ENCODE measurements at places on chromosomes 2 and 18.

- DNase-seq, result no peak
Measured at GRCh38 chr2:41199334-41199733, 747.4 kb upstream of the SLC8A1 start.

DNA sequence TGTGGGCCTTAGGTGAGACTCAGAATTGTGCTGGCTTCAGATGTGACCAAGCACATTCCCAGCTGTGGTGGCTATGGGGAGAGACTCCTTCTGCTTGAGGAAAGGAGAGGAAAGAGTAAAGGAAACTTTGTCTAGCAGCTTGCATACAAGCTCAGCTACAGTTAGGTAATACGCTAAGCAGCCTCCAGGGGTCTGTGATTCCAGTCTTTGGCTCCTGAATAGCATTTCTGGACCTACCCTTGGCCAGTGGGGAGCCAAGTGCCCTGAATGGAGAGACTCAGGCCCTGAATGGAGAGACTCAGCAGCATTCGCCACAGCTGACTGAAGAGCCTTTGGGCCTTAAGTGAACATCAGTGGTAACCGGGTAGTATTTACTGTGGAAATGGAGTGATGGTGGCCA lies 227.4 kb upstream of the CDH7 start:
- DNase-seq, result peak; percentile 1

- no peak for DNase-seq
Measured at GRCh38 chr2:127074358-127074757, 32.6 kb downstream of the BIN1 start.

DNA sequence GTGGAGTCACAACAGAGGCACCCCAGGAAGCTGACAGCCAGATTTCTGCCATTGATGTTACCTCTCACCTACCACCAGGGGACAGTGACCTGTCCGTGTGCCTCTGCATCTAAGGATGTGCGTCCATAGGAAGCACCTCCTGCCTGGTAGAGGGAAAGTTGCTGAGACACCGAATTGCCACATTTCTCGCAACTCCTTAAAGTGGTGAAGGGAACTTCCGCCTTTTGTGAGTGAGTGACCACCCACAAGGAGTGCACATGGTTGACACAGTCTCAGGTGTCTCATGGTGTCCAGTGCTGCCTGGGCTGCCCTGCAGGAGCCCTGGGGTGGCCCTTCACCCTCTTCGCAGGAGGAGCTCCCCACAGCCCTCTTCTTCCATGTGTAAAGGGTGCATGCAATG lies 201.8 kb downstream of the GBX2 start:
- DNase-seq, result no peak

- DNase-seq, result no peak
Measured at GRCh38 chr2:128717758-128718710, 399.4 kb upstream of the HS6ST1 start.

- DNase-seq, result no peak
Measured at GRCh38 chr2:22279541-22279940, 1105.4 kb upstream of the KLHL29 start.

DNA sequence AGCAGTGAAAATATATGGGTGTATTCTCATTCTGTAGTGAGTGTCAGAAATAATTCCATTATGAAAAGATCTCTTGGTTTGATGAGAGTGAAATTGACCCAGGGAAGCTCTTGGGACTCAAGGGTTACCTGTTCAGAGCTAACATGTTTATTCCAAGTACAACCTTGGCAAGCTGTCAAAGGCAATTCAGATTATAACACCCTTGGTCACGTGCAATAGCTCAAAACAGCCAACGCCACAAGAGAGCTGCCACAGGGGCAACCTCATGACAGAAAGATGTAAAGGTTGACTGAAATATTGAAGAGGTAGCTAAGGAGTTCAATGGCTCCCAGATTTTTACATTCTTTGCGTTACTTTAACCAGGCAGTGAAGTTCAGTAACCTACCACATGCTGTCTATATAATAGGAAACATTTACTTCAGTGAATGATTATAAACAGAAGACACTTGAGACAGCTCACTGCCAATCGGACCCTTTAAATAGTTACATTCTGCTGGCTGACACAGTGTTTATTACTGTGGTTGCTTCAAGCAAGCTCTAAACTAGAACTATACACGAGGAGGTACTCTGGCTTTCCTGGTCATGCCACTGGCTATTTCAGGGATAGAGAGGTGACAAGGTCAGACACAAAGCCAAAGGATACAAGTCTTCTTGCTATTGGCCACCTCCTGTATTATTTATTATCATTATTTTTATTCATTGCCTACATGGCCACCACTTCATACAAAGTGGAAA lies 187.3 kb downstream of the PID1 start:
- no peak for DNase-seq

DNA sequence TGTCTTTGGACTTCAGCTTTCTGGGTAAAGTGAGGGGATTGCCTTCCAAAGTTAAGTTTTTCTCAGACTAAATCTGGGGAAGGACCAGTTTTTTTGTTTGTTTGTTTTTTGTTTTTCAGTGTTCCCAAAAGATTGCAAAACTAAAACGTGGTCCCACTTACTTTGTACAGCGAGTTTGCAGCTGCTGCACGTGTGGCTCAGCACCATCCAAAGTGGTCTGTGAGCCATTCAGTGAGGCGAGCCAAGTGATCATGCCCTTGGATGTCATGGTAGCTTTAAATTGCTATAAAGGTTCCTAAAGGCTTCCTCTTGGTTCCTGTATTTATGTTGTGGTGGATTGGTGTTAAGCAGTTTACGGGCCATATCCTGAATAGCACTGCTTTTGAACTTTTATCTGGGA lies 23.0 kb downstream of the TET3 start:
- no peak for DNase-seq

GRCh38 chr2:238905644-238906043 lies 57.8 kb downstream of the TWIST2 start:
- no peak for DNase-seq

DNA sequence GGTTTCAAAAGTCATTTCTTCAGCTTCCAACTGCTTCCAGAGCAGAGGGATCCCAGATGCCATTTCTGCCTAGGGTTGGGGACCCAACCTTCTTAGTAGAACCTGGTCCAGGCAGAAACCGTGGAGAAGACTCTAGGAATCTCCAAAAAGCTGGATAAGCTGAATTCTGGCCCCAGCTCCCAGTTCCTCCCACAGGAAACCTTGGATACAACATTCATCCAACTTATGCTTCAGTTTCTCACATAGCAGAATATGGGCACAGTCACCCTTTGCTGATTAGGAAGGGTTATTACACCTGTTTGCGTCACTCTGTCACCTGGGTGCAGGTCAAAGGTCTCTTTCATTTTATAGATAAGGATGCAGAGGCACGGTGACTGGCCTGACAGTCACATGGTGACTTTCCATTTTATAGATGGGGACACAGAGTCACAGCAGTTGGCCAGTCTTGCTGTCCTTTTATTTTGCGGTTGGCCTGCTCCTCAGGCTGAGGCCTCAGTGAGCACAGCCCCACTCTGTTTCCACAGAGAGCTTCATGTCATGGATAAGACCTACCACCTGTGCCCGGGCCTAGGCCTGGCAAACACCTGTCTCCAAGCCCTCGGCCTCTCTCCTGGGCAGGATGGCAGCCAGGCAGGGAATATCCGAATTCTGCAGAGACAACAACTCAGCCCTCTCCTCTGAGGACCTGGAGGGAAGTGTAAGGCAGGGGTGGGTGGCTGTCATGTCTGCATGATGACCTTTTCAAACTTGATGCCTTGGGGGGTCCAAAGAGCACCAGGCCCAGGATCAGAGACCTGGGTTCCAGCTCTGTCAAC lies 148.8 kb downstream of the SMAD7 start:
- DNase-seq, result no peak

DNA sequence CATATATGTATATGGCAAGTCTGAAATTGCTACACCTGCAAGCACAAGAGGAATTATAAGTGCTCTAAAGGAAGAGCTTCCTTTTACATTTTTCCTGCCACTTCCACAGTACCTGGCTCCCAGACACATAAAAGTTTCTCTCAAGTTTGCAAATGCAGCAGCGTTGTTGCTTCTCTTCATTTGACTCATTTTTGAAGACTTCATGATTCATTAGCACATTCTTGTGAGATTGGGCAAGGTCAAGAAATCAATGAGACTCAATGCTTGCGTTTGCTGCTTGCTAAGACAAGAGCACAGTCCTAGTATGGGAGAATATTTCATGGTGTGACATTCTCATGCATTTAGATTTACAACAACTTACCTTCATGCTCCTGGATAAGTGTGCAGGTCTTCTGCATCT lies 42.6 kb upstream of the PDCL3 start:
- DNase-seq, result no peak

- no peak for DNase-seq
Measured at GRCh38 chr2:151181524-151181923, 80.1 kb downstream of the RBM43 start.

DNA sequence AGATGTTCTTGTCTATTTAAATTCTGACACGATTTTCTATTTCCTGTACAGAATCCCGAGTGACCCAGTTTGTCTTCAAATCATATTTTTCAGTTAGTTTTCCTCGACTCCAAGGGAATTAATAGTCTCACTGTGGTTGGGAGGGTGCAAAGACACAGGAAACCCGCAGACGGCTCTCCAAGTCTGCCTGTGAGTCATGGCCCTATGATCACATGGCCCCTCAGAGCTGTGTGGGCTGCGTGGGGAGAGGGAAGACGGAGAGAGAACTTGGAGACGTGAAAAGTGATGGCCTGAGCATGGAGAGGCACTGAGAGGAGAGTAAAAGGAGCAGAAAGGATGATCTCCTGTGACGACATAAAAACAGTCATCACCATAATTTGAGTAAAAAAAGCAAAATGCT lies 989.9 kb downstream of the DCDC2C start:
- no peak for DNase-seq

DNA sequence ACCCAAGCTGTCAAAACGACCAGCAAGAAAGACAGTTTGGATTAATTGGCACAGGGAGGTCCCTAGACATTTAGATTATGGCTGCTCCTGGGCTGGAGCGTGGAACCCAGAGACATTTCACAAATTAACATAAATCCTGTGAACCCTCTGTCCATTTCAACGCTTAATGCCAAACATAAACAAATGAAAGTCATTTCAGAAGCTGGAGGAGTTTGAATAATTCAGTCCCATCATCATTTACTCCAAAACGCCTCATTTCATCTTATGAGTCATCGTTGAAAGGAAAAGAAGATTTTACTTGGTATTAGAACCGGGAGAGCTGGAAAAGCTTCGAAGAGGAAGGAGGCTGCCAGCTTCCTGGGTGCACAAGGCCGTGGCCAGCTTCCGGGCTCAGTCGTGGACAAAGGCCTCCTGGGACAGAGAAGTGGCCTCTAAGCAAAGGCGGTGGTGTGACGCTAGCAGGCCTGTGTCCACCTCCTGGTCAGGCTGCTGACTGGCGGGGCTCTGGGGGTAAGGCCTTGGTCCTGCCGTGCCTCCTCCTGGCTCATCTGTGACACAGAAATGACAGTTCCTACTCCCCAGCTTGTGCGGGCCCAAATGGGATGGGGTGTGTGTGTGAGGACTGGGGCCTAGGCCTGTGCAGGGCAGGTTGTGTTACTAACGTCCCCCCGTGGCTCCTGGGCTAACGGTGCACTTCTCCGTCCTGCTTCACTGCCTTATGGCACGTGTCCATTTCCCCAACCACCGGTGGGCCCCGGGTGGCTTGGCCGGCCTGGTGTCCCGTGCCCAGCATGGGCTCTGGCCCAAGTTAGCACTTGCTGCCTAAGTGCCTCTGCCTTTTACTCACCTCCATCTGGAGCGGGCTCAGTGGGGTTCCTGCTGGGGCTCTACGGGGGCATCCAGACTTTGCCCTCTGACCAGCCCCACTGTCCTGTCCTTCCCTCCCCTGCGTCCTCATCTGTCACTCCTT lies 71.6 kb downstream of the RRM2 start:
- DNase-seq, result no peak

- no peak for DNase-seq
Measured at GRCh38 chr2:57479981-57480380, 566.6 kb upstream of the VRK2 start.

DNA sequence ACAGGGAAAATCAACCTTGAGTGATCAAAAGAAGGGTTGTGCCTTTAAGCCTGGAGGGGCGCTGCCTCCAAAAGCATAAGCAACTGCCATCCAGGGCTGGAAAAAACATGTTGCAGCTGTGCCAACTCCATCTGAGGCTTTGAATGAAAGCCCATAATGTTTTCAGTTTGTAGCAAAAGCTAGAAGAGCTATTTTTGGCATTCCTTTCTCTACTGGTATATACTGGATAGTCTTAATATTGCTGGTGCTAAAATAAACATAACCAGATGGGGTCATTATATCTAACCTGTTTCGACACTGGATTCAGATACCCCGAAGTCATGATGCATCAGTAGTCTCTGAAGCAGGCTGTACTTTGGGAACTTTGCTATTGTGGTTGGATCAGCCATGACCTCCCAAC lies 25.1 kb downstream of the ANXA4 start:
- DNase-seq, result no peak

GRCh38 chr2:98736464-98736889 lies 5.5 kb upstream of the MGAT4A start:
- no peak for DNase-seq

GRCh38 chr2:944693-945092 lies 6.0 kb upstream of the SNTG2 start:
- no peak for DNase-seq

DNA sequence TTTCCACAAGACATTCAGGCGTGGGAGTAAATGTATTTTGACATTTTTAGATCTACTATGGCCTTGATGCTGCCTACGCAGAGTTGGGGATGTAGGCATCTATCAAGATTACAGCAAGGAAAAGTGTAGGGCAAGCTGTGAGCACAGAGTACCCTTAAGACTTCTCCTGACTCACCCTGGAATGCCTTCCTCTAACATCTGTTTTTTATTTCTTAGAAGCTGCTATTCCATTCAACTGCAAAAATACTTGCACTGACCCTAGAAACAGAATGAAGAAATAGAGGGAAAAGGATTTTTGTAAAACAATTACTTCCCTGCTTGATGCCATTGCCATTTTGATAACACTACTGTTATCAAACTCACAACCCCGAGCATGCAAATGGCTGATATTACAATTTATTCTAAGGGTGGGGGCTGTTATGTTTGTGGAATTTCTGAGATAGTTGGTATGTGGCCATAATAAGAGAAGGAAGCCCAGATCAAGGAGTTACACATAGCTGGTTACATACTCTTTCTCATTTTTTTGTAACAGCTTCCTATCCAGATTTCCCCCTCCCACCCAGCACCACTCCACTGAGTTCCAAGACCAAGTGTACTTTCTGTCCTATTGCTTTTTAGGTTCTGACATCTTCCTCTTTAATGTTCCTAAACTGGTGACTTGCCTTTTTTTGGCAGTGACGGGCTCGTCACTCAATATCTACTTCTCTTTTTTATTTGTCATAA lies 6.0 kb upstream of the ROCK1 start:
- peak; percentile 94 for DNase-seq
